ENCODE measurements at places on chromosomes 6 and 20.

DNA sequence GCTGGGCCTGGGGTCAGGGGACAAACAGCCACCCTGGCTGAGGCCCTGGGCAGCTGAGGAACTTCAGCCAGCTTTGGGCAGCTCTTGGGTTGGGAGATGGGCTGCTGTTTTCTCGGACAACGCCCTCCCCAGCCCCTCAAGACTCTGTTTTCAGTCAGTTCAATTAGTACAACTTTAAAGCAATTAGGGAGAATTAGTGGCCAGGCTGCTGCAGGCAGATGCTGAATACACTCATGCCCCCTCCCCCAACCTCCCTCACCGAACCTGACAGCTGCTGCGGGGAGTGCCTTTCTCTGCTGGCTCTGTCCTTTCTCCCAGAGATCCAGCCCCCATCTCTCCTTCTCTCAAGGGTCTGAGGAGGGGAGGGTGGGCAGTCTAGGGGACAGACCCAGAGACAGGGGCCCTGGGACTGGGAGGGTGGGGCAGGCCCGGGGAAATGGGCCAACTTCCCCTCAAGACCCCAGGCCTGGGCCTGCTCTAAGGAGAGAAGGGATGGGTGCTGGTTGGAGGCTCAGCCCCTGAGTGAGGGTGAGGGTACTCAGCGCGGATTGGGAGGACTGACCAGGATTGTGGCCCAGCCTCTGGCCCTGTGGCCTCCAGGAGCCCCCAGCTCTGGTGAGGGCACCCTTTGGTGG lies 17.8 kb upstream of the MYT1 start:
- peak; percentile 86 for DNase-seq

DNA sequence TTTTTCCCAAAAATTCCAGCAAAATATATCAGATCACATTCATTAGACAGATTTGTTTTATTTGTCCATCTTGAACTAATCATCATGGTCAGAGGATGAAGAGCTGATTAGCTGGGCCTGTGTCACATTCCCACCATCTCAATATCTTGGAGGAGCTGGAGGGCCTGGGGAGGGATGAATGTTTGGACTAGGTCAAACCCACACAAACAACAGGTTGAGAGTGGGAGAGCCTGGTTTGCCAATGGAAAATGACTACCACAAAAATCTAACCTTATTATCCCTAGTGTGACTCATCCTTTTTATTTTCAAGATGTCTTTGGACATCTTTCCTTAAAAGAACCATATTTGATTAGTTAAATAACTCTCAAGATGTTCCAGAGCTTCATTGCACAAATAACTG lies 242.4 kb downstream of the OGFRL1 start:
- DNase-seq, result no peak

DNA sequence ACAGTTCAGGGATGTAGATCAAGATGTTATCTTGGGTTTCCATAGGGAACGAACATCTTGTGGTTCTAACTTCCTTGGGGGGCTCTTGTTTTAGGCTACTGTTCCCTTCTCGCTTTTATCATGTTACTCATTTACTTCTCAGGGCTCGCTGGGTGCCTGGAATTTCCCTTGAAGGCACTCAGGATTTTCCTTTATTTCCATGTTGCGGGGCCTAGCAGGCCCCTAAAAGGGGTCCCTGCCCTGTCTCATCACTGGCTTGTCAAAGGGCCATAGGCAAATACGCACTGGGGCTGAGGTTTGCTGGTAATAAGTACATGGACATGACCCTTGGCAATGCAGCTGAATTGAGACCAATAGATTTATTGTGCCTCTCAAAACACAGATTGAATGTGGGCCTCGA lies 262.3 kb downstream of the CDH4 start:
- no peak for DNase-seq

DNA sequence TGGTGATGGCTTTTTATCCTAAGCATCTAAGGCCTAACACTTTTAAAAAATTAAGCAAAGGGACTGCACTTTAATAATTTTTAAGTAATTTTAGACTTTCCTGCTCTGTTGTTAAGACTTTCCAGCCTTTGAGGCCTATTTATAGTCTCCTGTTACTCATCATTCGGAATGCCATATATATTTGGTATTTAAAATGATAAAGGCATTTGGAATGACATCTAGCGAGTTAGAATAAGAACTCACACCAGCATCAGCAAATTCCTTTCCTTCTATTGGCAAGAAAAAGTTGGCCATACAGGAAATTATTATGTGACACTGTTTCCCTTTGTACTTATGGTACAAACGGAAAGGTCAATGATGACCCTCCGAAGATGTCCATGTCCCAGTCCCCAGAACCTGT lies 88.1 kb upstream of the STMND1 start:
- no peak for DNase-seq

DNA sequence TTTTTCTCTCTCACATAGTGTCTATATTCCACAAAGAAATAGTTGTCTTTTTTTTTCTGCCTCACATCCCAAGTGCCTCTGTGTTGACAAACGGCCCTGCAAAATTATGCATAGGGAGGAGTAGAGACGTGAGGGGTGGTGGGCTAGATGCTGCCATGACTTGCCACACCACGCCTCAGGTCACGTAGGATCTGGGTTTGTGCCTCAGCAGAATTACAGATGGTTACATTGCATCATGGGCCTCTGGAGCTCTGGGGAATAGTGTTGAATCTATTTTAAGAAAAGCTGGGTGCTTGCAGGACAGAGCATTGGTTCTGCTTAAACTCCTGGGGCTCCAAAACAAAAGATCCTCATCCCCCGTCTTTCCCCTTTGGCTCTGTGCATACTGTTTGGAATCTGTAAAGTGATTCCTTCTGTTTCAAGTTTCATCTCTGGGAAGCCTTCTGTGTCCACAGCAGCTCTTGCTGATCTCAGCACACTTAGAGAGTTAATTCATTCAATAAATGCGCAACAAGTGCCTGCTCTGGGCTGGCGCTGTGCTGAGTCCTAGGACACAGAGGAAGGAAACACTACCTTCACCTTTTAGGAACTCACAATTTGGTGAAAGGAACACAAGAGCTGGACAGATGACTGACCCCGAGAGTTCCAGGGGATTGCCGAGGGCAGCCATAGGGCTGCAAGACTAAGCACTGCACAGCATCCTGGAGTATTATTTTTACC lies 2.4 kb downstream of the FANCE start:
- no peak for DNase-seq
